ENCODE measurements at places on chromosomes 3 and 15.

GRCh38 chr3:130963444-130963843, 63.2 kb downstream of the ASTE1 start:
- DNase-seq = no peak

DNA sequence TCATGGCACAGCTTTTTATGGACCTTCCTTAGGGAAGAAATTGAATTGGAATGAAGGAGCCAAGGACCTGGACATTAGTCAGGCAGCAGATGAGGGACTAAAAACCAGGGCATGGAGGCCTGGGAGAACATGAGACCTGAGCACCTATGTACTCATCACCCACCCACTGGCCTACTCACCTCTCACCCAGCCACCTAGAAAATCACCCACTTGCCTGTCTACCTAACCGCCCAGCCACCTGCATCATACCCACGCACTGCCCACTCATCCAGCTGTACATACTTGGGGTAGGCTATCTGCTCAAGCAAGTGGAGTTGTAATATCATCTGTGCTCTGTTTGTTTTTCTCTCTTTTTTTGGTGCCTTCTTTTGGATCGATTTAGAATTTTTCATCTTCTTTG, 65.3 kb upstream of the SLCO2A1 start:
- no peak for DNase-seq

DNA sequence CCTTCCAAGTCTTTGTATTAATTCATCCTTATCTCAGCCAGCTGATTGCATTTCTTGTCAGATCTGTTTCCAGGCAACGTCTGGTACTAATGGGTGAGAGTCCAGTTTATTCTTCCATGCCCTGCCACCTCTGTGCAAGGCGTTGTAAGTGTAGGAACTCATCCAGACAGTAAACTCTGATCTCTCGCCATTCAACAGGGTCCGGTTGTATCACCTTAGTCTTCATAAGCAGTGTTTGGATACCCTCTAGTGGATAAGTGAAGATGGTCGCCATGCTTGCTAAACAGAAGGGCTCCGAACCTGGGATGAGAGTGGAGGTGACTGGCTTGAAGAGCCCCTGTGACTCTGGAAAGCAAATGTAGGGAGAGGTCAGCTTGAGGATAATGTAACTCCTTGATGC, 51.6 kb upstream of the CMTM7 start:
- DNase-seq = no peak

DNA sequence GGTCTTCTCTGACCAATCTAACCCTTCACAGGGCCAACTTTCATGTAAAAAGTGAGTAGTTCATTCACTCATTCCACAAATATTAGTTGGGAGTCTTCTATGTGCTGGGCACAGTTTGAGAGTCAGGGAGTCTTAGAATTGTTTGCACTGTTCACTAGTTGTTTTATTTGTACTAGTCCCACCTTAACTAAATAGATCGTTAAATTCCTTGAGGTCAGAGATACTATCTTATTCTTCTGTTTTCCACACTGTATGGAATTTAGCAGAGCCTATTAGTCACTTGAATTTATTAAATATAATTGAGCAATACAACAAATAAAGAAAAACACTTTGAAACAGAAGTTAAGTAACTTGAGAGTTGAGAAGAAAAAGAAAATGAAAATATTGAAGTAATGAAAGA, 40.8 kb upstream of the SPTSSB start:
- no peak for DNase-seq

DNA sequence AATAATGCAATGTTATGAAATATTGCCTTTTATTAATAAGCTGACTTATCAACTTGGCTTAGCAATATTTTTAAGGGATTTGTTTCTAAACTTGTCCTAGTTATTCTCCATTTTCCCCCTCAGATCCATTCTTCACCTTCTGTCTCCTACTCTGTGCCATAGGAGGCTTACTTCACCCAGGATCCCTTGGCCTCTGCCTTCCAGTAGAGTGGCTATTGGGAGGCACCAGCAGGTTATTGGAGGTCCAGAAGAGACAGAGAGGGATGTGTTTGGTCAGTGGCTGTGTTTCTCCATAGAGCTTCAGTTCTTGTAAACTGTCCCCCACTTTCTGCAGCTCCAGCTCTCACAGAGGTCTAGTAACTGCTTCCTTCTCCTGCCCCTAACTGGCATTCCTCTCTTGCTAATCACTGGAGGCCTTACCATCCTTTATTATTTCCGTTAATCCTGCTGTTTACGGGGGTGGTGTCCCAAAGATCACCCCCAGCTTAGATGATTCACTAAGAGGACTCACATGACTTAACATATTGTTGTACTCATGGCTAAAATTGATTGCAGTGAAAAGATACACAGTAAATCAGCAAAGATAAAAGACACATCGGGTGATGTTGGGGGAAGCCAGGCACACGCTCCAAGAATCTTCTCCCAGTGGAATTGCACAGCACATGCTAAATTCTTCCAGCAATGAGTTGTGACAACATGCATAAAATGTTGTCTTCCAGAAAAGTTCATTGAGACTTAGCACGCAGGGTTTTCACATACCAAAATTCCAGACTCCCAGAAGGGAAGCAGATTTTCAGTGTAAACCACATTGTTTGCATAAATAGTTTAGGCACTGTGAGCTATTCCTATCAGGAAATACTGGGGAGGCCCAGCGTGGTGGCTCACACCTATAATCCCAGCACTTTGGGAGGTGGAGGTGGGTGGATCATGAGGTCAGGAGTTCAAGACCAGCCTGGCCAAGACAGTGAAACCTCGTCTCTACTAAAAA, 67.5 kb downstream of the RPL22L1 start:
- DNase-seq = no peak

Measured in NCI-H1436 treated with DMSO at 0.1 percent for 48 hours (cell line).